Stimulated activated CD4-positive, alpha-beta T cell treated with anti-CD3 and anti-CD28 coated beads, Interleukin-15, amount 100 ng/mL, for 48 hours (primary cell): ENCODE measurements at places on chromosomes 7 and 10.

DNA sequence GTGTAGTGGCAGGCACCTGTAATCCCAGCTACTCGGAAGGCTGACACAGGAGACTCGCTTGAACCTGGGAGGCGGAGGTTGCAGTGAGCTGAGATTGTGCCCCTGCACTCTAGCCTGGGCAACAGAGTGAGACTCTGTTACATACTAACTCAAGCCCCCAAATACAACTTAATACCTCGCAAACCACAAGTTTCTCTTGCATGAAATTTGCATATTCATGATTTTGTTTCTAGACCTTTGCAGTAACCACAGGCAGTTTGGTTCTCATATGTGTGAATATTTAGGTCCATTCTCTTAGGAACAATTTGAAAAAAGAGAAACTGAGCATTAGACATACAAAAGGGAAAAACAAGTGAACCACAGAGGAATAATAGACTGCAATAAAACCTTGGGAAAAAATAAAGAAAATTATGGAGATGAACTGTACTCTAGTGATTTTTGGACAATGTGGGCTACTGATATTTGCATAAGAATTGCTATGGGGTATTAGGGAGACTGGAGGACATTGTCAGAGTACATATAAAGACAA, 77.0 kb downstream of the ZNF277 start:
- DNase-seq = no peak

DNA sequence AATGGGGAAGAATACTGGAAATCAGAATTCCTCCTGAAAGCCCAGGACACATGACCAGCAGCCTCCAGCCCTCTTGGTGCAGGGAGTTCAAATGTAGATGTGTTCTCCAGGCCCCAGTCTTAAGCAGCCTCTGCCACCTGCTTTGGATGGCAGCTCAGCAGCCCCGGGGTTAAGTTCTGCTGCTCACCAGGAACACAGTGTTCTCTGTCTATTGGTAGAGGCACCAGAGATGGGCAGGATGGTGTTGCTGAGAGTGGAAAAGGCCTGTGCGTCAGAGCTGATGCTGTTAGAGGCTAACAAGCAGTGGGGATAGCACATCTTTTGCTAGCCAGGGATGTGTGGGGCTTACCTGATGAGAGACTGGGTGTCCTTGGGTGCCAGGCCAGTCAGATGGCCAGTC, 56.8 kb downstream of the PAX2 start:
- no peak for DNase-seq

DNA sequence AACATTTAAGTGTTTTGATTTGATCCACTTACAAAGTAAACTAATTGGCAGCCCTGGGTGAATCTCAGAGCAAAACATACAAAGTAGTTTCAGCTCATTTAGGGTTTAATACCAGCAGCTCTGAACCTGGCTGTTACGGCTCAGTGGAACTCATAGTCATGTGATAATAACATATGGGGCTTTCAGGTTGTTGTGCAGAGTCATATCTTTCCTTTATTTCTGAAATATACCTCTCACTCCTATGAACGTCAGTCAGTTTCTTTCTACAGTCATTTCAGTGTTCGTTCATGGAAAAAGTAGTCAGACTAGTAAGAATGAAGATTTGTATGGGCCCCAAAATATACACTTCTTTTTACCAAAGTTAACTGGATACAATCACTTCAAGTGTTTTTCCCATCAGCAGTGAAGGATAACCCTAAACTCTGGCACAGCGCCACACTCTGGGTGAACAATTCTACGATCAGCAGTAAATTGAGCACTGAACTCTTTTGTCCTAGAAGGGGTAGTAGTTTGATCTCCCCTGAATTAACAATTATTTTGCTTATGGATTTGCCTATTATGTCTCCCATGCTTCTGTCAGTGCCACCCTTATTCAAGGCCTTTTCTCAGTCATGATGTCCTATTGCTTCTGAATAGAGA, 218.6 kb downstream of the THSD7A start:
- DNase-seq = no peak

DNA sequence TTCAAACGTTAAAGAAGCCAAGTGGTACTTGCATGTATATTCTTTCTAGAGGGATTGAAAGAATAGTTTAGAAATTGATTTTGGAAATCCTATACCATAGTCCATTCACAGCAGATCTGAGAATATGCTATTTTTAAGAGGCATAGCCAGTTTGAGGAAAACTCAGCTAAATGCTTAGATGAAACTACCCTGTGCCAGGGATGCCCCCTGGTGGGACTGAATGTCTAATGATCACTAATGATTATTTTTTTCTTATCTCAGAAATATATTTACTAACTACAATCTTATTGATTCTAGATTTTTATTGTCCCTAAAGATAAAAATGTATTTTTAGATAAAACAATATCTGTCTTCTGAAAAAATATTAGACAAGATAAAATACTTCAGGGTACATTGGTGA, 844.9 kb upstream of the PHF14 start:
- no peak for DNase-seq

GRCh38 chr10:59276133-59276532, 86.2 kb downstream of the FAM13C start:
- DNase-seq = no peak

DNA sequence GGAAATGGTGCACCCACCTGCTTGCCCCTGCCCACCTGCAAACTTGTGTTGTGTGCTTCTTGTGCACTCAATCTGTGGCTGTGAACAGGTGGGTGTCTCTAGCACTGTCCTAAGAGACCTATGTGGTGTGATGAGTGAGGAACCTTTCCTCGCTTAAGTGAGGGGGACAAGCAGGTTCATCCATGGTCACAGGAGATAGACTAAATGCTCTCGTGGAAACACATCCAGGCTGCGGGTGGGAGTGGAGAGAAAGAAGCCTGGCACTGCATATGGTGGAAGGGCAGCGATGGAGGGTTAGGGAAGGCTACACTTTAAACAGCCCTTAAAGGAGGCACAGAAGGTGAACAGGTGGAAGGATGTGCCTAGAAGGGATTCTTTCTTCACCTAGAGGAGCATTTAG, 330.9 kb downstream of the CXCL12 start:
- DNase-seq = no peak

DNA sequence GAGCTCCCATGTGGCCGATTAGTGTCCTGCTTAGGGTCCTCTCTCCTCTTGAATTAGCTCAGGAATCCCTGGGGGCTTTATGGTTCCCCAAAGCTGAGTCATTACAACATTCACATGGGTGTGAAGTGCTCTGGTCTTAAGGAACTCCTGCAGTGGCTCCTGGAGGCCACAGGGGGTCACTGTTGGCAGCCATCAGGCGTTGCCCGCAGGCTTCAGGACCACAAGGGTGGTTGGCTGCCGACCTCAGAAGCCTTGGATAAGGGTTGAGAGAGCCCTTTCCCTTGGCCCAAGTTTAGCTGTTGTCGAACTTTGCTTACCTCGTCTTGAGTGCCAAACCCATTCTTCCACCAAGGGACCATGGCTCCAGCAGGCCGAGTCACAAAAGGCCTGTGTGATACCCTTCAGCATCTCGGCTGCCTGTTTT, 61.7 kb downstream of the SH2D4B start:
- peak; percentile 6 for DNase-seq

GRCh38 chr7:157612664-157613561, 276.1 kb downstream of the DNAJB6 start:
- peak; percentile 49 for DNase-seq

- DNase-seq = no peak
Observed at GRCh38 chr7:128903621-128904361, 6.7 kb downstream of the KCP start.

GRCh38 chr7:37359662-37360444, 88.8 kb downstream of the ELMO1 start:
- no peak for DNase-seq

DNA sequence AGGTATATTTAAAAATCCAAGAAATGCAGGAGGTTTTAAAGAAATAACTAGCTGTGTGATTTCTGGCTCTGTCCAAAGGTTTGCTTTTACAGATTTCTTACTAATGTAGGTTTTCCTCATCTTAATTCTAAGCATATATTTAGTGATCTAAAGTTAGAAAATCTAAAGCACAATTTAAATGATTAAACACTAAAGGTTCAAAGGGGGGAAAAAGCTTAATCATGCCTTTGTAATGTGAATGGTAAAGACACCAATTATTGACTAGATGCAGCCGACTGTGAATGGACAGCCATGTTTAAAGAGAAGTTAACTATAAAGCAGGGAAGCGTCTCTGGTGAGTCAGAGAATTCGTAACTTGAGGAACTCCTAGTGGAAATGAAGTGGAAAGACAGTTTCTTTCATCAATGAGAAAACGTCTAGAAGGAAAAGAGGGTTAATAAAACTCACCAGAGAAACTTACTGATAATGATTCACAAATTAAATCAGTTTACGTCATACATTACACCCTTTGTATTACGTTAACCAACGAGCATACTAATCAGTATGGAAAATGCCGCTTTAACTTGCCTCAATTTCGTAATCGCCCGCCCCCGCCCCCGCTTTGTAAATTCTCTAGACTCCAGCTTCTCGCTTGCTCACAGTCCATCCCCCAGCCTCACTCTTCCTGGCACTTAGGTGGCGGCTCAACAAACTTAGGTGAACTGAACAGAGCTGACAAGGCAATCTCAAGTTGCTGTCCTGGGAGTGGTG, 1.1 kb upstream of the HBP1 start:
- DNase-seq = peak; percentile 43

DNA sequence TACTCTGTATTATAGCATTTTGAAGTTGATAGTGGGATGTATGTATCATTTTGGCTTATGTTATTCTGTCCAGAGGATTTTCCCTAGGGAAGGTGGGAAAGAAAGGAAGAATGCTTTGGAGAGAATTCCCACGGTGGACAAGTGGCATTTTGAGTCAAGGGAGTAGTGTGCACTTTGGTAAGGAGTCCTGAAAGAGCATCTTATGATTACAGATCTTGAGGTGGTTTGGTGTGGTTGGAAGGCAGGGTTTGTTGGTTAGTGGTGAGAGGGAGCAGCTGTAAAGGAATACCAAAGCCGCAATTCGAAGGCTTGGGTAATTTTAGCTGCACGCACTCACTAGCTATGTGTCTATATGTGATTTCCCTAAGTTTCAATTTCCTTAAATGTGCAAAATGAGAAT, 16.1 kb downstream of the CCSER2 start:
- DNase-seq = no peak

DNA sequence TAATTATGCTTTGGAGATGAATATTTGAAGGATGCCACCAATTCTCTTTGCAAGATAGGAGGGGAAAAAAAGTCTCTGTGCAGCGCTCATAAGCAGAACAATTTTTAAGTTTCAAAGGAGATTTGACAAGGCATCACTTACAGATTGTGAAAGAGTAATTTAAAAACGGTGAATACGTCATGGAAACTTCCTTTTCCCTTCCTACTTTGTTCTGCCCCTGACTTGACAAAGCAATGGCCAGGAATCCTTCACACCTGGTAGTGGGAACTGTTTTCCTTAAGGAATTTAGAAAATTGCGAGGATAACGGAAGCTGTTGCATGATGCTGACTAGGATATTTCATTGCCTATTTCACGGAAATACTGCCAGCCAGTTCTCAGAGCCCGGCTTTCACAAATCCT, 16.7 kb downstream of the FAM107B start:
- no peak for DNase-seq

DNA sequence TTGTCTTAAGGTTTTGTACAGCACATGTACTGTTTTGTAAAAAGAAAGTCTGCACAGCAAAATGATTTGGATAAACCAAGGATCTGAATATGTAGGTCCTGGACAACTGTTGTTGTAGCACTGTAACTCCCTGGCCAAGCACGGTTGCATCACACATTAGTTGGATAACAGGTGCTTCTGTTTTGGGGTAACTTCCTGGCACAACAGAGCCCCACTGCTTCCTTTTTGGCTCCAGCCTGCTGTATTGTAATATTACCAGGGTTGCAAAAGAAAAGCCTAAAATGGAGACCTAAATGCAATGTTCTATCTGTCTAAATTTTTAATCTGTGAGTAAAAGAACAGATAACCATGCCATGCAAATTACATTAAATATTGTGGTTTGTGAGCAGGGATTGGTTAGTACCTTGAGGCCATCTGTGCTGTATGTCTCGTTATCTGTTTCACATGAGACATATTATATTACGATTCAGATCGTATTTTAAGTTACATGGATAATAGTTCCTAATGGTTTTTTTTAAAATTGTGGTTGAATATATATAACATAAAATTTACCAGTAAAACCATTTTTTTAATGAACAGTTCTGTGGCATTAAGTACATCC, 27.5 kb upstream of the WAC start:
- no peak for DNase-seq

DNA sequence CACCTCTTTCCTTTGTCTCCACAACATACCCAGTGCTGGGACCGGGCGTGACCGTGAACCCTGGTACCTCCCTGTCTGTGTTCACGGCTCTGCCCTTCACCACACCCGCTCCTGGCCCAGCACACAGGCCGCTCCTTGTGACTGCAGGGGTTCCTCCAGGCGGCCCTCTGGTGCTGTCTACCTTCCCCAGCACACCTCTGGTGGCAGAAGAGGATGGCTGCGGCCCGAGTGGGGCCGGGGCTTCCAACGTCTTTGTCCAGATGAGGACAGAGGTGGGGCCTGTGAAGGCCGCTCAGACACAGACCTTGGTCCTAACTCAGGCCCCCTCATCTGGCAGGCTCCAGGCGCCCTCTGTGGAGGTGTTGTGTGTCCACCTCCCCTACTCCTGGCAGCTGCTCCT, 55.4 kb upstream of the SGMS1 start:
- DNase-seq = no peak

DNA sequence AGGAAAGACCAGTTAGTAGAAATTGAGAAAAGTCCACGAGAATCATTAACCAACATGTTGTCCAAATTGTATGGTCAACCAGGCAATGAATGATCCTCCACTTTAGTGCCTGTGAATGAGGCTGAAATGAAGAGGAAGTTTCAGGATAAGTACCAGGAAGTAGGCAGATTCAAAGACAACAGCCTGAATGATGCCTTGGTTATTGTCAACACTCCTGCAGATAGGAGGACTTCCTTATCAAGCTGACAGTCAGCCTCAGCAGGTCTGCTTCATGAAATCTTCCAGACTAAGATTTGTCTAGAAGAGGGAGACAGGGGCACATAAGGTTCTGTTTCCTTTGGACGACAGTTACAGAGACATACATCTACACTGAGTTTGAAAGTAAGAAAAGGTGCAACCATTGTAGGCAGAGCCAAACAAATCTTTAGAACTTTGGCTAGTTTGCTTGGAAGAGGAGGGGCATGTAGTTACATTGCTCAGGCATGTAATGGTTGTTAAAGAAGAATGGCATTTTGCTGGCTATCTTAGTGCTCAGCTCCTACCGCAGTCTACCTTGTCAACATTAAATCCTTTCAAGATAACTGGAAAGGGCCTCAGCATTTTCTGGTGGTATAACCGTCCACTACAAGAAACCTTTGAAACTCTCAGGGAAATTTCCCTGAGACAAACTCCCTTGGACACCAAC, 81.4 kb downstream of the ABI1 start:
- no peak for DNase-seq

DNA sequence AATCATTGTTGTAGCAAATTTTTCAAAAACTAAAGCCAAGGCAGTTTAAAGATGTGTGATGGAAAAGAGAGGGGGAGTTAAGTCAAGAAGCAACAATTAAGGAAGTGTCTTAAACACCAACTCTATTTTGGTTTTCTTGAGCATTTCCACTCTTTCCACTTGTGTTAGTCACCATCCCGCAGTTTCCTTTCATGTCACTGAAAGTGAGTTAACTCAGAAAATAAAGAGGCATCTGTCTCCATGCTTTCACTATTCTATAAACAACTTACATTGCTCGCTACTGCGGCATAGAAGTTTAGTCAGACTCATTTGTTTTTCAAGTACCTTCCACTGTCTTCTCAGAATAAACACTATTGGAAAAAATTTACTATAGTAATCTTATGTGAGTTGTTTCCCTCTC, 284.9 kb upstream of the SEMA3D start:
- no peak for DNase-seq
